ENCODE measurements at places on chromosomes 2 and 18.

GRCh38 chr2:164903951-164904350 is 51.4 kb downstream of the SLC38A11 start:
- DNase-seq, result no peak

DNA sequence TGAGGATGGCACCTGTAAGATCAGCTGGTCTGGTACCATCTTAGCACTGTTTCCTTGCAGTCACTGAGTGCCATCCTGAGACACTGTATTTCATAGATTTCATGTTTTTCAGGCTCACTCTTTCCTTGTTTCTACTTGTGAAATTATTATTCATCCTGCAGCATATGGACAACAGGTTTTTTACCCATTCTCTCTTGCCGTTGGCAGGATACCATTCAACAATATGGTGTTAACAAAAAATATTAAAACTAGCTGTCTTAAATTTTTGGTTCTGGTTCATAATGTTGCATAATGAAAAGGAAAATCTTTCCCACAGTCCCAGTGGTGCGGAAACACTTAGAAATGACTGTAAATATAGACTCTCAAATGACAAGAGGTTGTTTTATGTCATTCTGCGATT is 23.1 kb upstream of the ATG16L1 start:
- DNase-seq, result no peak

- no peak for DNase-seq
Observed at GRCh38 chr2:144320491-144320890, 199.4 kb downstream of the ZEB2 start.

DNA sequence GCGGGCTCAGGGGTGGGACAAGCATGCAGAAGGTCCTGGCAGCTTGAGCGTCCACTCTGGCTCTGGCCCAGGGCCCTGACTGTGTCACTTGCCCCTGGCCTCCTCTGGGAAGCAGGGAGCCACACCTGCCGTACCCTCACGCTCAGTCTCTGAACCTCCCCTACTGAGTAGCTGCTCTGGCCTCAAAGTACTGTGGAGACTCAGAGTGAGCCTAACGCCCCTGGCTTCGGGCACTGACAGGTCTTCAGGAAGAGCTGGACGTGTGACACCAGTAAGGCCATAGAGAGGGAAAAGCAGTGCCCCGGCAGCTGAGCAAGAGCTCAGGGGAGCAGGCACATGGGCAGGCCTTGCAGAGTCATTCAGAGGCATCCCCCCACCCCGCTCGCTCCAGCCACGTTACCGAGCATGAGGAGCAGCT is 73.3 kb downstream of the SFXN5 start:
- DNase-seq, result no peak

GRCh38 chr2:105821428-105822125 is 76.9 kb downstream of the NCK2 start:
- no peak for DNase-seq

DNA sequence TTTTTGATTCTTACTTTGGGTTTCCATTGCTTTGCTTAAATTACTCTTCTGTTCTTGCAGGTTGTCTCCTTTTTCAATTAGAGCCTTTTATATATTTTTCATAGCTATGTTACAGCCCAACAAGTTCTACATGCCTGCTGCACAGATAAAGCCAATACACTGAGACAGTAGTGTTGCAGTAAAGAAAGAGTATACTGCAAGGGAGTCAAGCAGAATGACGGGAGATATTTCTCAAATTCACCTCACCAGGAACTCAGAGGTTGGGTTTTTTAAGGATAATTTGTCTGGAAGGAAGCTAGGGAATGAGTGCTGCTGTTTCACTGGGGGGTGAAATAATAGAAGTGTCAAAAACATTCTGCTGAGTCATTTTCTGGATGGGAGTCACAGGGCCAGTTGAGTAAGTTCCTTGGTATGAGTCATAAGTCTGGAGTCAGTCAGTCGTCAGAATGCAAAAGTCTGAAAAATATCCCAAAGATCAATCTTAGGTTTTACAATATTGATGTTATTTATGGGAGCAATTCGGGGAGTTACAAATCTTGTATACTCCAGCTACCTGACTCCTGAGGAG is 193.0 kb upstream of the RGPD4 start:
- DNase-seq, result no peak

DNA sequence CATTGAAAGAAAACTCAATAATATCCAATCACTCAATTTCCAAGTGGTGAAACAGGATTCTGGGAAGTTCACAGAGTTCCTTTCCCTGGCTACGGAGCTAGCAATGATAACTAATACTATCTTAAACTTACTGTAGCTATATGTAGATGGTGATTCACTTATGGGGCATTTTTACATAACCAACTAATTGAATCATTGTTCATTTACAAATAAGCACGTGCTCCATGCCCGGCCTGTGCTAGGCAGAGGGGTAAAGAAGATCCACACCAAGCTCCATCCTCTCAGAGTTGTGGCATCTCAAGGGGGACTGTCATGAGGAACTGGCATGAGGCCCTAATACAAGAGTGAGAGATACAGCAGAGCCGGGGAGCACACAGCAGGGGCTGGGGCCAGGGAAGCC is 176.3 kb downstream of the ANKRD30B start:
- no peak for DNase-seq

- DNase-seq, result no peak
Observed at GRCh38 chr2:156480376-156480775, 44.2 kb downstream of the GPD2 start.

DNA sequence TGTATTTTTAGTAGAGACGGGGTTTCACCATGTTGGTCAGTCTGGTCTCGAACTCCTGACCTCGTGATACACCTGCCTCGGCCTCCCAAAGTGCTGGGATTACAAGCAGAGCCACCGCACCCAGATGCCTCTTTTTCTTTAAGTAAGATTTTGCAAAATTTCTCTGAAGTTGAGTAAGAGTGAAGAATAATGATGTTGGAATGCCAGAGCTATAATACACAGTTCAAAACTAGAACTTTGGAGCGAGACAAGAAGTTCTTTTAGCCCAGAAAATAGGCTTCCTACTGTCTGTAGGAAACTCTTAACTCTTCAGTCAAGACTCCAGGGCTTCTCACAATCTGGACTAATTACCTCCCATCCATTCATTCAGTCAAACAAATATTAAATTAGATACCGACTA is 51.4 kb downstream of the MARCHF4 start:
- DNase-seq, result no peak

DNA sequence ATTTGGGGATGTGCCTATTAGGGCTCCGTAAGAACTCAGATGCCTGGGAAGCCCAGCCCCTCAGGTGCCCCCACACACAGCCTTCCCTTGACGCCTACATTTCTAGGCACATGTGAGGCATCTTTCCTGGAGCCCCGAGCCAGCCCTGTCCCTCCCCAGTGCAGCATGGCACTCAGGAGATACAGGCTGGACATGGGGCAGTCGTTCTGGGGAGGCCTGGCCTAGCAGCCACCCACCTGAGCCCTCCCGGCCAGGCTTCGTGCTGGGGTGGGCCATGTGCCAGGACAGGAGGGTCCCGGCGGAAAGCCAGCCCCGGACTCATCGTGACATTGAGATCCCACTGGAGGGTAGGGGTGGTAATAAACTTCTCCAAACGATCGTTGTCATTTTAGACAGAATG is 15.2 kb downstream of the BOK start:
- no peak for DNase-seq

GRCh38 chr18:77405096-77405495 is 155.4 kb downstream of the GALR1 start:
- no peak for DNase-seq

DNA sequence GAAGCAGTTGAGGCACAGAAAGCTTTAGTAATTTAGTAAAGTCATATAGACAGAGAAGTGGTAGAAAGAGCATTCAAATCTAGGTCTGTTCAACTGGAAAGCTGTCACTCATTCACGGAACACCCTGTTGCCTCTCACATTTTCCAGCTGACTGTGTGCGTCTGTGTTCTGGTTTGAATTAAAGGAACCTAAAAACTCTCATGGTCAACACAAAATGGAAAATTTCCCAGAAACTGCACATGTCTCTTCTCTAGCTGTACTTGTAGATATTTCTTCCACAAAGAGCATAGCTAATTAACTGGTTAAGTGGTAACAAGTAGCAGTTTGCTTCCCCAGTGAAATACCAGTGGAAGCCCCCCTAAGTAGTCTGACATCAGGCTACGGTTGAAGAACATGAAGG is 390.8 kb downstream of the TGIF1 start:
- DNase-seq, result no peak

DNA sequence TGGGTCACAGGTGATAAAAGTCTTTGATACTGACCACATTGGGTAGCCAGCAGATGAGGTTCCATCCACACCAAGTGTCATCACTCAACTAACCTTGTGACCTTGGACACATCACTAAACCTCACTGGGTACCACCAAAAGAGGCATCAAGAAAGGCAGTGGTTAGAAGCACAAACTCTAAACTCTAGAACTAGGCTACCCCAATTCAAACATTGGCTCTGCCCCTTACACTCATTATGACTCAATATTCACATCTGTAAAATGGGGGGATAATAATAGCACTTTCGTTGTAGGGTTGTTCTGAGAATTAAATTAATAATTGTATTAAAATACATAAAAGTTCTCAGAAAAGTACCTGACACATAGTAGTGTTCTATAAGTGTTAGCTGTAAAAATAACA is 15.8 kb upstream of the SMAD7 start:
- DNase-seq, result no peak

- no peak for DNase-seq
Observed at GRCh38 chr2:217964275-217965161, 38.3 kb downstream of the TNS1 start.

DNA sequence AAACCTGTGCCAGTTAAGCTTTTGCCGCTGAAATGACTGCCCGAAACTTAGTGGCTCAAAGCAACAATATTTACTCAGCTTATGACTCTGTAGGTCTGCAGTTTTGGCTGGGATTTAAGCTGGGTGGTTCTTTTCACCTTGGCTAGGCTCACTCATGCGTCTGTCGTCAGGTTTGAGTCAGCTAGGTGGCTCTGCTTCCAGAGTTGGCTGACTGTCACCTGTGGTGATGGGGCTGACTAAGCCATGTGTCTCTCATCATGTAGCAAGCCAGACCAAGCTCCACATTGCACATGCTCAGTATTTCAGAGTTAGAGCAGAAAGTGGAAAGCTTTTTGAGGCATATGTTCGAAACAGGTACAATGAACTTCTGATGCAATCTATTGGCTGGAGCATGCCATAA is 354.8 kb downstream of the MEIS1 start:
- no peak for DNase-seq

DNA sequence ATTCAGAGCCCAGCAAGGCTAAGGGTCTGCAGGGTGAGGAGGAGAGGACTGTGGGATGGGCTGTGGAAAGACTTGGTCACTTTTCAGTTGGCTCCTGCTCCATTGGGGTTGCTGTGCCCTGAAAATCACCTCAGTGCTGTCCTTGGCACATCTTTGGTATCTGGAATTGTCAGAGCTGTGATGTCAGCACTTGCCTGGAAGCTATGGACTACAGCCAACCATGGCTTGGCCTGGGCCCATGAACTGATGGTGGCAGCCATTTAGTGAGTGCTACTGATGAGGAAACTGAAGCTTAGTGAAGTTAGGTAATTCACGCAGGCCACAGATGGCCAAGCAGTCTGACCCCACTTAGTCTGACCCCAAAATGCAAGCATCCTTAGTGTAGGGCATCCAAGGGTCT is 121.8 kb upstream of the SERPINE2 start:
- no peak for DNase-seq

DNA sequence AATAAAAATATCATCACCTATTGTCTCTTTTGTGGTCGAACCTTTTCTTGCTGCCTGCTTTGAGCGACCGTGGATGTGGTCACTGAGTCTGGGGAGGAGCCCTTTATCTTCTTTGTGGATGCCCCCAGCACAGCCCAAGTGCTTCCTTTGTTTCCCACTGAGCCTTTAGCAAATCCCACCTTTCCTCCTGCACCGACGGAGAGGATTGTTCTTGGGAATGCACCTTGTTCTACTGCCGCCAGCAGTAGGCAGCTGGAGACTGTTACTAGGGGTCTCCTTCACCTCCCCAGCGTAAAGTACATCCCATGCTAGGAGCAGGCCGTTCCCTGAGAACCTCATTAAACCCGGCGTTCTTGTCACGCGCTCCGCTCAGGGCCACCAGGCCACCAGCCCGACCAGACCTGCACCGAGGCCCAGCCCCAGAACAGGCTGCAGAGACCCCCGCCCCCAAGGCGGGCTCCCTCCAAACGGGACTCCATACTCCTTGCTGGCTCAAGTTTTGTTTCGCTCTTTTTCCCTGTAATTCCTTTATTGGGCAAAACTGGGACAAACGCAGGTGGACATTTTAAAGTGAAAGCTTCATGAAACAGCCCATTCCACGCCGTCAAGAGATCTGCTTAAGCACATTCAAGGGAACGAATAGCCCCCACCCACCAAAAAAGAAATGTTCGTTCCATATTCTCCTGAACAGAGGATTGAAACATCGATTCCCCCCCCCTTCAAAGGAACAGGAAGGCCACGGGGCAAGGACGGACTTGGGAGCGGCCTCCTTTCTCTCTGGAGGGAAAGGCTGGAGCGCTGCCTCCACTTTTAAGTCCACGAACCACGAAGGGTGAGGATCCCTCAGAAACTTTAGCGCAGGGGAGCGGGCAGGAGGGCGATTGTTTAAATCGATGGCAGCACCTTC is 1.1 kb upstream of the MAT2A start:
- no peak for DNase-seq
